H1 (cell line): ENCODE measurements at places on chromosomes 3 and 15. TPM values are rescaled to one million over a fixed set of nuclear protein-coding genes. Genes with fewer than 3 reads are reported as not detected.

Gene ERC2
- 7.9 and 16.4 TPM in 2 replicates for polyA plus RNA-seq

Gene PP2D1
- not detected in 2 replicates for polyA plus RNA-seq

Gene STT3B
- polyA plus RNA-seq: 34.2 and 43.5 TPM in 2 replicates

Gene TM4SF1
- polyA plus RNA-seq: 0.85 and 1.3 TPM in 2 replicates

Gene RASL12
- polyA plus RNA-seq: 9.5 and 16.7 TPM in 2 replicates

DNA sequence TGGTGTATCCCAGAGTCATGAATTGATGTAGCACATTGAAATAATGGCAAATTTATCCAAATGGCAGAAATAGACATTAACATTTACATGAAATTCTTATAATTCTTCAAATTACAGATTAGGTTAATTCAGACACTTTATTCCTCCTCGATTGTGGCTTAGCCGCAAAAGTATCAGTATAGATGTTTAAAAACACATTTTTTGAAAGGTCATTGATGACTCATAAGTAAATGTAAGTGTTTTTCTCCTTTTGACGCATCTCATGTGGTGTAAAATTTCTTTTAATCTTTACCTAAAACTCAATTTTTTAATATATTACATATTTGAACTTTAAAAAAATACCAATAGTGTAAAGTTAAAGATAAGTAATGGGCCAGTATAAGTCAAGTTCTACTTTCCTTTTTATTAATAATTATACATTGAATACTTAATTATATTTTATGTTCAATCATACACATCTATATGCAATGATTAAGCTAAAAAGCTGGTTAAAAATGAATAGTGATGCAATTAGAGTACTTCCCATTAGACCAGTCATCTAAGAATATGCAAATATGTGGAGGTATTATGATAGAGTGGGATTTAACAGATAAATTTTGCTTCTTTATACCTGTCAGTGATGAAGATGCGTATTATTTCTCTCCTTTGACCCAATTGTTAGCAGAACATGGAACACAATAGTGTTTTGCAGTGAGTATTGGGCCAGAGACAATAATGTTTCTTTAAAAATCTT is 678.1 kb upstream of the DPPA4 start:
- H3K27me3 ChIP-seq: no peaks in the 10 kb centered on the region
- no peak for DNase-seq
- H3K4me1 ChIP-seq: peaks cover 8% of the 10 kb centered on the region; the same call in 1 of the 2 replicates
- no peak overlapping the region for H3K27ac ChIP-seq

DNA sequence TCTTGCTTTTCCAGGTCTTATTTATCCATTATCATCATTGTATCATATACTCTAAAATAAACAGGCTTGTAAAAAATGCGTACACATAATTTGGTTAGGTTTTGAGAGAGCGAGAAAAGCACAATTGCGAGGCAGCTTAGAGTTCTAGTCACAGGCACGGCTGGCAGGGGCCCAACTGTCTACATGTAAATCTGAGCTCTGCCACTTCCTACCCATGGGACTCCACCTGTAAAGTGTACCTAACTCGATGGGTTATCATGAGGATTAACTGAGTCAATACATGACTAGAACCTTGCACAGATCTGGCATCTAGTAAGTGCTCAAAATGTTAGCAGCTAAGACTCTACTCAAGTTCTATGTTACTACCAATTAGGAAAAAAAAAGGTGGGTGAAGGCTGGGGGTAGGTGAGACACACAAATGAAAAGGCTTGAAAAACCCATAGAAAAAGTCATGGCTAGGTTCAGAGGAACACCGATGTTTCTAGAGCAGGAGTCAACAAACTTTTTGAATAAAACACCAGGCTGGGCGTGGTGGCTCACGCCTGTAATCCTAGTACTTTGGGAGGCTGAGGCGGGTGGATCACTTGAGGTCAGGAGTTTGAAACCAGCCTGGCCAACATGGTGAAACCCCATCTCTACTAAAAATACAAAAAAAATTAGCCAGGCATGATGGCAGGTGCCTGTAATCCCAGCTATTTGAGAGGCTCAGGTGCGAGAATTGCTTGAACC is 36.2 kb downstream of the GLB1 start:
- no peaks in the 10 kb centered on the region for H3K27me3 ChIP-seq
- peaks cover 4% of the 10 kb centered on the region; the same call in 1 of the 2 replicates for H3K36me3 ChIP-seq
- no peak overlapping the region for H3K4me3 ChIP-seq

GRCh38 chr3:177201700-177202397 is 4.6 kb upstream of the TBL1XR1 start:
- H3K4me3 ChIP-seq: no peak overlapping the region
- no peaks in the 10 kb centered on the region for H3K36me3 ChIP-seq
- no peak overlapping the region for H3K27ac ChIP-seq
- no peak for DNase-seq

DNA sequence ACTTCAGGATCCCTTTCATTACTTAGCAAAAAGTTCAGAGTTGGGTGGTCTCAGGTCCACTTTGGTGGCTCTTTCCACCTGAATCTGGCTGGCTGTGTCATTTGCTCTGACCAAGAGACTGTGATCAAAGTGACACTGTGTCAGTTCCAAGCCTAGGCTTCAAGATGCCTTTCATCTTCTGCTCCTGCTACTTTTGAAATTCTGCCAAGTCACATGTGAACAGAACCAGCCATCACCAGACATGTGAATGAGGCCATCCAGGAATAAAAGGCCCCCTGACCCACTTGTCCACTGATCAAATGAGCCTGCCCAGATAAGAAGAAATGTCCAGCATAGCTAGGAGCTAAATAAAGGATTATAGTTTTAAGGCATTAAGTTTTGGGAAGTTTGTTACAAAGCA is 132.2 kb downstream of the OSBPL10 start:
- H3K4me3 ChIP-seq: no peak overlapping the region
- no peak for DNase-seq
- peaks cover 8% of the 10 kb centered on the region for H3K4me1 ChIP-seq
- H3K36me3 ChIP-seq: no peaks in the 10 kb centered on the region; the same call in none of the 2 replicates
- no peaks in the 10 kb centered on the region for H3K27me3 ChIP-seq

DNA sequence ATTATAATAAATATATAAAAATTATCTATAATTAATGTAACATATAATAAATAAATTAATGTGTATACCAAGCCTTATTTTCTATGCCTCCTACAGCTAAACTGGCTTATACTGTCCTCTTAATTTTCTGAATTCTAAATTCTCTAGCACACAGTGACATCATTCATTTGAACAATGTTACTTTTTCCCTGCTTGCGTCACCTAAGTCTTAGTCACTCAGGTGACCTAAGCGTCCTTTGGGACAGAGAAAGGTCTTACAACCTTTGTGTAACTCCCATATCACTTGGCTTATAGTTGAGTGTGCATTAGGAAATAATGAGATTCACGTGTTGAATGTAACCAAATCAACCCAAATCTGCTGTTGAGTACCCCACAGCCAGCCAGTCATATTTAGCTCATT is 48.5 kb upstream of the KCNMB2 start:
- no peak overlapping the region for H3K4me3 ChIP-seq
- no peaks in the 10 kb centered on the region for H3K36me3 ChIP-seq
- no peak overlapping the region for H3K27ac ChIP-seq
- peaks cover 8% of the 10 kb centered on the region for H3K4me1 ChIP-seq
- no peak for DNase-seq

GRCh38 chr3:161913786-161914389 is 417.3 kb downstream of the OTOL1 start:
- H3K27me3 ChIP-seq: no peaks in the 10 kb centered on the region
- no peaks in the 10 kb centered on the region for H3K36me3 ChIP-seq
- DNase-seq: no peak
- no peak overlapping the region for H3K27ac ChIP-seq

DNA sequence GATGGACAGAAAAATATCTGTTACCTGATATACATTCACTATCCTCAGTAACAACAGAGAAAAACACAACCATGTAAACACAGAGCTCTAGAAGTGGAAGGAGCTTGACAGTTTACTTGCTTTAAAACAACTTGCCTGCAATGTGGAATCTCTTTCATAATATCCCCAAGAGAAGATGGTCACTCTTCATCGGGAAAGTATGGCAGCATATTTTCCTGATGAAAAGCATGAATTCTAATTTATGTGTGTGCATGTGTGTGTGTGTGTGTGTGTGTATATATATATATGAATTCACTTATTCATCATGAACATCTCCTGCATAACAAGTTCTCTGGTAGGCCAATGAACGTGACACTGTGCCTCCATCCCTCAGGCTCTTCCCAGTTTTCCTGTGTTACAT is 81.2 kb downstream of the EFL1 start:
- H3K27me3 ChIP-seq: no peaks in the 10 kb centered on the region
- H3K27ac ChIP-seq: no peak overlapping the region
- DNase-seq: no peak
- H3K4me3 ChIP-seq: no peak overlapping the region

DNA sequence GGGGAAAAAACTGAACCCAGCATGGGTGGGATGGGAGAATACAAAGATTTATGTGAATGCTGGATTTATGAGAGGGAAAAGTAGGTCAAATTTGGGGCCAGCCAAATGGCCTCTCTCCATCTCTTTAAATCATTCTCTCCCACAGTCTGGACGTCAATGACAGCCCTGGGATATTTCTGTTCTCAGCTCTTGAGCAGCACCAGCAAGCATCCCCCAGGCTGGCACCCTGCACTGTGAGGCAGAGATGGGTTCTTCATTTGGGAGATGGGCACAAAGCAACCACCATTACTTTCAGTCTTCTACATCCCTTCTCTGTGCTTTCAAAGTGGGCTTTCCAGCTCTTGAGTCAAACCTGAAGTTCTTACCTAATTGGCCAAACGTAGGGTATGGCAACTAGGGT is 321.0 kb downstream of the NTRK3 start:
- no peaks in the 10 kb centered on the region for H3K4me1 ChIP-seq
- H3K36me3 ChIP-seq: no peaks in the 10 kb centered on the region
- no peak for DNase-seq
- no peak overlapping the region for H3K4me3 ChIP-seq
- no peaks in the 10 kb centered on the region for H3K27me3 ChIP-seq
- H3K27ac ChIP-seq: no peak overlapping the region

GRCh38 chr3:124843047-124843446 is 44.1 kb downstream of the ITGB5 start:
- no peak for DNase-seq
- H3K4me1 ChIP-seq: no peaks in the 10 kb centered on the region
- H3K27me3 ChIP-seq: no peaks in the 10 kb centered on the region; the same call in 1 of the 2 replicates
- H3K27ac ChIP-seq: no peak overlapping the region

DNA sequence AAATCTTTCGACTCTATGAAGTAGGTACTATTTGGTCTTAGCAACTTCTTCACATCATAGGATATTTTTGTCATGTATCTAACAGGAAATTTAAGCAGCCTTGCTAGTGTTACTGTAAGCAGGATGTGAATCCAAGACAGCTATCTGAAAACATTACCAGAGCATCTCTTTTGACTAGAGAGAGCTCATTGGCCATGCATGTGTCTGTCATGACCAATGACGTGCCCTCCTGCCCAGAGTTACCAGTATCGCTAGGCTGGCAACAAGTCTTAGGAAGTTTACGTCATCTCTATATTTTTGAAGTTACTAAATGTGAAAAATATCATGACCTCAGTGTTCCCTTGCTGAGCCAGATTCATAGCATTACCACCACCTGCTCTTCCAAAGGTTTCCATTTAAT is 130.9 kb upstream of the TP63 start:
- no peaks in the 10 kb centered on the region for H3K36me3 ChIP-seq
- no peak overlapping the region for H3K4me3 ChIP-seq
- no peak overlapping the region for H3K27ac ChIP-seq
- H3K4me1 ChIP-seq: no peaks in the 10 kb centered on the region
- DNase-seq: no peak

DNA sequence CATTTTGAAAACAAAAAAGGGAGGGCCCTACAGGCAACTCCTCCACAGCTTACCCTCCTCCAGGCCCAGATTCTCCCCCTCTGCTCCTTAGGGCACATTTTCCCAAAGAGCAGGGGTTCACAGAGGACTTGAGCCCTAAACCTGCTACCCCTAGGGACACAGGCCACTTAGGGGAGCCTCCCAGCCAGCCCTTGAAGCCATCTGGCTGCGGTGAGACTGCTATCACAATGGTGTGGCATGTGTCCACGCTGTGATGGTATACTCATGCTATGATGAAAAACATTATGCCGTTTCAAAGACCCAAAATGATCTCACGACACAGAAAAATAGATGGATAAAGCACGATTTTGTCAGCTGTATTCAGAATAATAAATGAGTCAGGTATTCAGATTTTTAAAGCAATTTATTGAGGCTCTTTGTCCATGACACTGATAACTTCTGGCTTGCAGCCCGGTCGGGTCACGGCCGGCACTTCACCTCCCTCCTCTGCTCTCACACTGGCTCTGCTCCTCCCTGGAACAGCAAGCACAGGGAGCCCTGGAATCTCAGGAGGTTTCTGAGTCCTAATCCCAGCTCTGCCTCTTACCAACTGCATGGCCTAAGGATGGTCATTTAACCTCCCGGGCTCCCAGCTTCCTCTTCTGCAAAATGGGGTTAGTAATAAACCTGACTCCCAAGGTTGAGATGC is 115.3 kb downstream of the MEGF11 start:
- no peak overlapping the region for H3K4me3 ChIP-seq
- no peaks in the 10 kb centered on the region for H3K27me3 ChIP-seq

- H3K27me3 ChIP-seq: no peaks in the 10 kb centered on the region
- H3K36me3 ChIP-seq: no peaks in the 10 kb centered on the region
- H3K27ac ChIP-seq: no peak overlapping the region
- DNase-seq: no peak
- no peaks in the 10 kb centered on the region for H3K4me1 ChIP-seq
- H3K4me3 ChIP-seq: no peak overlapping the region
Measured at GRCh38 chr15:60528530-60528929, 49.6 kb upstream of the ICE2 start.

DNA sequence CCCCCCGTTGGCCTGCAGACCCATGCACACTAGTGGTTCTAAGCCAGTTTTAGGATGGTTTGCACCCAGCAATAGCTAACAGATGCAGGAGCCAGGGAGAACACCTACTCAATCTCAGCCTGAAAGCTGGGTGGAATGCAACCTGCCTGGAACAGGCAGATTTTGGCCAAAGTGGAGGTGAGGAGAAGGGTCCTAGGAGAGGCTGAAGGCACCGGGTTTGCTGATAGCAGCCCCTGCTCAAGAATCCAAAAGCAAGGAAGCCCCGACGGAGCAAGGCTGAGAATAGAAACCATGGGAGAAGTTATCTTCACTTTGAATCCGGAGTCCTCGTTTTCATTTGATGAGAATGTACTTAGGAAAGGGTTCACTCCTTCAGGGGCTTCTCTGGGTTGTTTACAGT is 9.9 kb downstream of the RRP9 start:
- peak; percentile 24 for DNase-seq
- peaks cover 34% of the 10 kb centered on the region for H3K36me3 ChIP-seq
- H3K4me1 ChIP-seq: no peaks in the 10 kb centered on the region
- H3K27me3 ChIP-seq: no peaks in the 10 kb centered on the region
- no peak overlapping the region for H3K27ac ChIP-seq

GRCh38 chr15:25709437-25710159 is 153.5 kb downstream of the ATP10A start:
- no peak overlapping the region for H3K4me3 ChIP-seq
- no peaks in the 10 kb centered on the region for H3K4me1 ChIP-seq
- H3K27ac ChIP-seq: no peak overlapping the region

- H3K36me3 ChIP-seq: no peaks in the 10 kb centered on the region
- H3K4me3 ChIP-seq: no peak overlapping the region
- no peaks in the 10 kb centered on the region for H3K27me3 ChIP-seq
- DNase-seq: no peak
Measured at GRCh38 chr15:45669422-45669821, 34.6 kb downstream of the SQOR start.

- H3K4me3 ChIP-seq: 0 out of 2 replicates have a peak overlapping the region, but pooled peaks have one; percentile 0
- peak; percentile 25 for DNase-seq
- H3K4me1 ChIP-seq: no peaks in the 10 kb centered on the region
Measured at GRCh38 chr3:100561459-100562158, 47.8 kb upstream of the ADGRG7 start.
